Activated CD4-positive, alpha-beta T cell treated with anti-CD3 and anti-CD28 coated beads for 36 hours (primary cell): ENCODE measurements at places on chromosomes 2 and 18. TPM values are rescaled to one million over a fixed set of nuclear protein-coding genes. Genes with fewer than 3 reads are reported as not detected.

ALPP gene
- total RNA-seq = not detected

SIX3 gene
- not detected for total RNA-seq

DNA sequence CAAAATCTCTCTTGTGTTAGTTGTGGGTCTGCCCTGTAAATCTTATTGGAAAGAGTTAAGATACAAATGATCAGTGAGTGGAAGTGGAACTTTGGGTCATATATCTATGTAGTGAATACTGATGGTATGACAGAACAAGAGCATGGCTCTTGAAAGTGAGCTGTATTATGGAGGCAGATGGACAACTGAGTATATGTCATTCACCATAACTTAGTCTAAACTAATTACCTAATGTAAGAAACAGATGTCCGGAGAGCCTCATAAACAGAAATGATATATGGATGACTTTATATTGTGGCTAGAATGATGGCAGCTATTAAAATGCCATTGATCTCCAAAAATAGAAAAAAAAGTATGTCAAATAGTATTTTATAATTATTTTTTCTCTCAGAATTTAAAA, 72.4 kb downstream of the FASTKD2 start:
- DNase-seq = no peak

LRRTM1 gene
- total RNA-seq = not detected

GRCh38 chr2:101433465-101433864, 41.4 kb downstream of the RFX8 start:
- no peak for DNase-seq

FIGN gene
- not detected for total RNA-seq

CBLN2 gene
- total RNA-seq = not detected

CXCR2 gene
- total RNA-seq = 0.14 TPM

CAVIN2 gene
- total RNA-seq = not detected

DUSP19 gene
- total RNA-seq = 4.2 TPM

DNA sequence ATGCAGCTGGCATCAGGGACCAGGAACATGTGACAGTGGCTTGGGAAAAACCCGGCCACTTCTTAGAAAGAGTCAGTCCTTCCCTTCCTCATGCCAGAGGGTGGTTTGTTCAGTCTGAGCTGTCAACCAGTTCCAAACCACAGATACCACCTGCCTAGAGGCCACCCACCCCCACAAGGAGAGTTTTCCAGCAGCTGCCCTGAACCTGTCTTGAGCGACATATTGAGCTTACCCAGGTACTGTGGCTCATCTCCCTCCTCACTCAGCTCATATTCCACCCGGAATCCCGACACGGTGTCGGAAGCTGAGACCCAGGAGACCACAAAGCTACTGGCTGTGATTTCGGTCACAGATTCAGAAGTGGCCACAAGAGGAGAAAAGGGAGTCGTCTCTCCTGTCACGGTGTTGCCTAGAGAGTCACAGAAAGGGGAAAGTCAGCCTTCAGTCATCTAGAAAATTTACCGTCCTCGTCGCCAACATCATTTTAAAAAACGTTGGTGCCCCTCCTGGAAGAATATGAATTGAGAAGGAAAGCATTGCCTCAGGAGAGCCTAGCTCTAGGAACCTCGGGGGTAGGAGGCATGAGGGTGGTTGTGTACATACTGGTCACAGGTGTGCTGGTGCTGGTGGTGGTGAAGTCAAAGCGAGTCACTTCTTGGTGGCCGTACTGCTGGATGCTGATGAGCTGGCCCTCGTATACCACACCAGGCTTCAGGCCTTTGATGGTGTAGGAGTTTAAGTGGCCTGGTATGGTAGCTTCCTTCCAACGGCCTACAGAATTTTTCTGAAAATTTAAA, 26.3 kb downstream of the FN1 start:
- DNase-seq = peak; percentile 61

- no peak for DNase-seq
Observed at GRCh38 chr18:62165583-62165982, 21.3 kb downstream of the PIGN start.

DNA sequence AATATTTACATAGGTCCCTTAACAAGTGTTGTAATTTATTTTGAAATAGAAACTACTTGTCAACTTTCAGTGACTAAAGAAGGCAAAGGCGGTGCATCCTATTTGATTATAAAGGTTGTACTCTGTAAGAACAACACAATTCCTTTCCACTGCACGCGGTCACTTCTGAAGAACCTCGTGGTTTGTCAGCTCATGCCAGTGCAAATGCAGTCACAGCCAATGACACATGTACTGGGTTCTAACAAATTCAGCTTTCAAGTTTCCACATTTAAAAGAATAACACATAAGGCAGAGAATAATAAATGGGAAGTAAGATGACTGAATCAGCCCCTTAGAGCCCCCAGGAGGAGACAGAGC, 39.7 kb downstream of the CYB5A start:
- DNase-seq = peak; percentile 51

DNA sequence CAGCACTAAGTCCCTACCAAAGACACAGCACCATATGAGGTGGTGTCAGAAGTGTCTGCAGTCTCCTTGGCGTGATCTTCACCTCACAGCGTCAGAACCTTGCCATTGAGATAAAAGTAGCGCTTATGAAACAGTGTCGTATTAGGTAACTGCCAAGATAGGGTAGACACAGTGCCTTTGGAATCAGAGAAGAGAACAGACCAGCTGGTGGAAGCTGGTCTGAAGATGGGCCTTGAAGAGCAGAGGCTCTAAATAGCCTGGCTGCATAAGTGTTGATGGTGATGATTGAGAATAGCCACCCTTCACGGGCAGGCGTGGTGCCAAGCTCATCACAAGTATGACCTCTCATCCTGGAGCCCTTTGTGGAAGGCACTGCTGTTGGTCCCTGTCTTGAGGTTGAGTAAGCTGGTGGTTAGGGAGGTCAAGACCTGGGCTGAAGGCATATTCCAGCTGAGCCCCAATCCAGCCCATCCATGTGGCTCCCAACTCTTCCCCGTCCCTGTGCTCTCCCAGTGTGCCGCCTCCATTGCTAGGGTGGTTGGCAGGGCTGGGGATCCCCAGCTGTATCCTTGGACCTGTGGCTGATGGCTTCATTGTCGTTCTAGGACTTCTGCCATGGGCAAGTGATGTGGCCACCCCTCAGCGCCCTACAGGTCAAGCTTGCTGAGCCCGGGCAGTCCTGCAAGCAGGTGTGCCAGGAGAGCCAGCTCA, 187.4 kb downstream of the MGAT5 start:
- DNase-seq = no peak

- DNase-seq = no peak
Observed at GRCh38 chr2:107322416-107322815, 436.4 kb upstream of the ST6GAL2 start.

GRCh38 chr2:75309596-75310463, 110.5 kb upstream of the TACR1 start:
- DNase-seq = no peak

- no peak for DNase-seq
Observed at GRCh38 chr2:119240311-119241204, 16.9 kb downstream of the STEAP3 start.

GRCh38 chr2:234679741-234680687, 183.1 kb upstream of the ARL4C start:
- no peak for DNase-seq

LHCGR gene
- total RNA-seq = not detected

DNA sequence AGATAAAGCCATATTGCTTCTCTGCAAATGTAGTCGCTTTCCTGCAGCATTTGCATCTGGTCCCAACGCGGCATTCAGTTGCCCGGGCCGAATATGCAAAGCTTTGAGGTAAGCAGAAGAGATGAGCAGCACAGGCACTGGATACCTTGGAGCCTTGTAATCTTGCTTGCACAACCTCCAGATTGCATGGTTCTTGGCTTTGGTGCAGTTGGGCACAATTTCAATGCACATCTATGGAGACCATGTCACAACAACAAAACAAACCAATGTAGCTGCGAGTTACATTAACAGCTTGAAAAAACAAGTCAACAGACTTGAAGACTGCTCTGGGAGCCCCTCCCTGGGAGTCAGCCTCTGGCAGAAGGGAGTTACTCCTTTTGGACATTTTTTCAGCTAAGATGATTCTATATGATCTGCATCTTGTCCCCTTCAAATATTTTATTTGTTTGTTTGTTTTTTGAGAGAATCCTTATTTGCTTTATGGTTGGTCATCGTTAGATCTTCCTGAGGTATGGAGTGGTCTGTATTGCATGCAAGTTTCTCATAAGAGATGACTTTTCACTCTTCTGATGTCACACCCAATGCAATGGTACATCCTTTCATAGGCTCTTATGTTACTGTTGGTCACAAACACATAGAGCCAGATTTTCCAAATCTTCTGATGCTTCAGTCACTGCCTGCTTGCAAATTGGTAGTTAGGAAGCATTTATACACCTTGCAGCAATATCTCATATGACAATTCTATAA, 113.5 kb downstream of the EFEMP1 start:
- no peak for DNase-seq

DNA sequence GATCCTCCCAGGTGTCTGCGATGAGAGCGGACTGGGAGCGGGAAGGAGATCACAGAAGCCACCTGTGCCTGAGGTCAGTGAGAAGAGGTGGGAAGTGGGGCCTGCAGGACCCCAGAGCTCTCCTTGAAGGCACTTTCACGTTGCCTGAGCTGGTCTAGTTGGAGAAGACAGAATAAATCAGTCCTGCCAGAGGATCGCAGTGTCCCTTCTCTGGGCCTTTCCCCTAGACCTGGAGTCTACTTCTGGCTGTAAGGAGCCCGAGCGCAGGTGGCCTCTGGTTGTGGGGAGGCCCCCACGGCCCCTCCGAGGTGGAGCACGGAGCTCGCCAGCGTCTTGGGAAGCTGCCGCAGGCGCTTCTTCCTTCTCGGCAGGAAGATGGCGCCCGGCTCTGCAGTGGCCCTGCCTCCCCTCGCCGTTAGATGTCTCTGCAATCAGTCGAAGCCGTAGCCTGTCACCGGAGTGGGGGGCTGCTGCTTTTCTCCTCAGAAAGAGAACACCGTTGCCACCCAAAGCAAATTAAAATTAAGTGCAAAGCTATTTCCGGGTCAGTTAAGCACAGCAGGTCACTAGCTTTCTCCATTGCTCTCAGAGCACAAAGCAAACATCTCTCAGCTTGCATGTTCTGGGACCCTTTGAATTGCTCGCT, 212.0 kb upstream of the MYT1L start:
- no peak for DNase-seq

- DNase-seq = no peak
Observed at GRCh38 chr2:88838165-88838635, 146.7 kb downstream of the RPIA start.

- peak; percentile 22 for DNase-seq
Observed at GRCh38 chr2:46871976-46872381, 43.6 kb downstream of the MCFD2 start.

HNMT gene
- total RNA-seq = not detected

CTAGE1 gene
- total RNA-seq = not detected

SLC4A3 gene
- 0.05 TPM for total RNA-seq

DNA sequence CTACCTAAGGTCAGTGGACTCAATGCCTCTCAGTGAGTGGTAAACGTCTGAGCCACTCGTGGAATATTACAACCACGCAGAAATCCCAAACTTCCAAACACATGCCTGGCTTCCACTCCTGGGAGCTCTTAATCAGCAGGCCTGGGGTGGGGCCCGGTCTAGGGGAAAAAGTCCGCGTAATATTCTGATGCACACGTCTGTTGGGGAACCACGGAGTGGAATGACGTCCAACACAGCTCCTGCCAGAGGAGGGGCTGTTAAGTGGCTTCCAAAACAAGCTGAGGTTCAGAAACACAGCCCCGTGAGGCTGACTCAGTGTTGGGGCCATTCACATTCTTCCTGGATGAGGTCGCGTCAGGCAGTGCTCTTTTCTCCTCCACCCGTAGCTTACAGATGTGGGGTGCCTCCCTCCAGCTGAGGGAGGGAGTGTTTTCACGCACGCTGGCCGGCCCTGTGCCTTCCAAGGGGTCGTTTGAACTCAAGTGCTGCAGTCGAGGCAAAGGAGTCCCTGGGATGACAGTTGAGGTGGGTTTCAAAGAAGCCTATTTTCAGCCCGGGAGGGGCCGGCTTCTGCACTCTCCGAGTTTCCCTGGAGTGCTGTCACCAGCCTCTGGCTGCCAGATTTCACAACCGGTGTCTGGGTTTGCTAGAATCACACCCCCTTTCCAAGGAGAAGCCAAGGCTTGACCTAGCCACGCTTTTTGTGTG, 73.1 kb downstream of the ACKR3 start:
- DNase-seq = no peak

APCDD1 gene
- total RNA-seq = not detected

GRCh38 chr18:41783879-41784278, 171.2 kb upstream of the PIK3C3 start:
- DNase-seq = no peak

DNA sequence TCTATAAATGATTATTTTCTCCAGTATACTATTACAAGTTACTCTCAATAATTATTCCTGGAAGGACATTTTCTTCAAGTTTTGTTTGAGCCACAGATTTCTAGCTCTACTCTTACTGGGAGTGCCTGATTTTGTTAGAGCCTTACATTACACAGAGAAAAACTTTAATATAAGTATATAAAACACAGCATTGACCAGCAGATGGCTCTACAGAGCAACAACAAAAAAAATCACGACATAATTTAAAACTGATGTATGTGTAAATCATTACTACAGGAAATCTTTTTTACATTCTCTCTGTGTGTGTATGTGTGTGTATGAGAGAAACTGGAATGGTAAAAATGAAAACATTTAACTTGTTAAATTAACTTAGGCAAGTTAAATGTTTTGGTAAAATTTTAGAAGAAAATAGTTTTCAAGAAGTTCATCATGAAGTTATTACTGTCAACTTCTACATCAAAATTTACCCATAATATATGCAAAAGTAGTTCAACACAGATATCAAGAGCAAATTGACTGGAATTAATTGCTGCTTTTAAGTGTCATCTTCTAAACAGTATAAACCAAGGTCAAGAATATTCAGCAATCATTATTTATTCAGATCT, 103.3 kb downstream of the MDH1 start:
- DNase-seq = peak; percentile 14

DNA sequence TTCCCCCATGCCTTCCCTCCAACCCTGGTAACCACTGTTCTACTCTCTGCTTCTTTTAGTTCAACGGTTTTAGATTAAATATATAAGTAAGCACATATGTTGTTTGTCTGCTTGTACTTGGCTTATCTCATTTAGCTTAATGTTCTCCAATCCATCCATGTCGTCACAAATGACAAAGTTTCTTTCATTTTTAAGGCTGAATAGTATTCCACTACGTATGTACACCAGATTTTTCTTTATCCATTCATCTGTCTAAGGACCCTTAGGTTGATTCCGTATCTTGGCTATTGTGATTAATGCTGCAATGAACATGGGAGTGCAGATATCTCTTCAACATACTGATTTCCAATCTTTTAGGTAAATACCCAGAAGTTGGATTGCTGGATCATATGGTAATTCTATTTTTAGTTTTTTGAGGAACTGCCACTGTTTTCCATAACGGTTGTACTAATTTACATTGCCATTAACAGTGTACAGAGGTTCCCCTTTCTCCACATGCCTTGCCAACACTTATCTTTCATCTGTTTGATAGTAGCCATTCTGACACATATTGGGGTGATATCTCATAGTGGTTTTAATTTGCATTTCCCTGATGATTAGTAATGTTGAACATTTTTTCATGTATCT, 8.1 kb downstream of the ASB3 start:
- DNase-seq = no peak

SF3B6 gene
- total RNA-seq = 128 TPM

DNA sequence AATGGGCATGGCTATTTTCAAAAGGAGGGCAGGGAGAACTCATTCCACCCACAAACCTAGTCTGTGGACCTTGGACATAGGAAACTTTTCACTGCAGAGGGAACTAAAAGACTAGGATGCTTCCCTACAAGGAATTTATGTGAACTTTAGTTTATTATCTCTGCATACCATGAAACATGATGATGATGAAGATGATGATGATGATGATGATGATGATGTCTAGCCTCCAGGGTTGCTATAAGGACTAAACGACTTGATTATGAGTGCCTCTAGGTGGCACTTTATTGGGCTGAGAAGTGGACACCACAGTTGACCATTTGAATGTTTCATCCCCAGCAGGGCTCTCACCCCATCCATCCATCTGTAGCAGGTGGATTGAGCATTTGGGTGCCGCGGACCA, 260.0 kb upstream of the TCF4 start:
- no peak for DNase-seq
